ENCODE measurements at places on chromosomes 6 and 20.

DNA sequence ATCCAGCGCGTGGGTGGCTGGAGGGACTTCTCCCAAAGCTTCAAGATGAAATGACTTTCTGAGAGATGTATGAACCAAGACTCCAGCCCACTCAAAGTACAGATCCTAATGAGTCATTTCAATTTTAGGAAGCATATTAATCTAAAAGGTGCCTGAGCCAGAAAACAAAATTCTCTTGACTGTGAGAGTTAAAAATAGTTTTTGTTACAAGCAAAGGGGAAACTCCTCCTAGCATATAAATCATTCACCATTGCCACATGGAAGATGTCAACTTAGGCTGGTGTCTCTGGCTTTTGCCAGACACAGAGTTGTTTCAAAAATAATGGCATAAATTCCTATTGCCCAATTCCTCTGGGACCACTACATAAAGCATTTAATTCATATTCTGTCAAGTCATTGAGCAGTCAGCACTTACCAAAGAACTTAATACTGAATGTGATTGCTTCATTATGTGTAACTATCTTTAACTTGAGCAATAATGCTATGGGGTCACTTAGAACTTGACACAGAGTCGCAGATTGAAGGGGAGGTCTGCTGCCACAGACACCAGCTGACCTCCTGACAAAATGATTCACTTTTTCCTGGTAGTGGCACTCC is 280.6 kb downstream of the SLC35F1 start:
- no peak for DNase-seq

DNA sequence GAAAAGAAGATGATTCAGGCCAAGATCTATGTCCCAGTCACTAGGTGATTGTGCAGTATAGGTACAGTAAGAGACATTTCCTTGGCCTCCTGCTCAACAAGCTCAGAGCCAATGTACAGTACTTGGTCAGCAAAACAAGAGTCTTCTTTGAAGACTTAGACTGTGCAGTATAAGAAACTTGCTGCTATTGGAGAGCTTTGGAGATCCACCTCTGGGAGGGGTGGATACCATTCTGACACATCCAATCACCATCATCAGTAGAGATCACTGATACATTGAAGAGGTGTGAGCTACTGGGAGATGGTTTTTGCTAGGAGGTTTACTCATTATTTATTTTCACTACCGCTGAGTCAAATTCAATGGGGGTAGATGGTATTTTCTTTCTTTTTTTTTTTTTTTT is 77.5 kb downstream of the UST start:
- DNase-seq, result no peak

- DNase-seq, result no peak
Observed at GRCh38 chr6:6722195-6722594, 133.7 kb downstream of the LY86 start.

DNA sequence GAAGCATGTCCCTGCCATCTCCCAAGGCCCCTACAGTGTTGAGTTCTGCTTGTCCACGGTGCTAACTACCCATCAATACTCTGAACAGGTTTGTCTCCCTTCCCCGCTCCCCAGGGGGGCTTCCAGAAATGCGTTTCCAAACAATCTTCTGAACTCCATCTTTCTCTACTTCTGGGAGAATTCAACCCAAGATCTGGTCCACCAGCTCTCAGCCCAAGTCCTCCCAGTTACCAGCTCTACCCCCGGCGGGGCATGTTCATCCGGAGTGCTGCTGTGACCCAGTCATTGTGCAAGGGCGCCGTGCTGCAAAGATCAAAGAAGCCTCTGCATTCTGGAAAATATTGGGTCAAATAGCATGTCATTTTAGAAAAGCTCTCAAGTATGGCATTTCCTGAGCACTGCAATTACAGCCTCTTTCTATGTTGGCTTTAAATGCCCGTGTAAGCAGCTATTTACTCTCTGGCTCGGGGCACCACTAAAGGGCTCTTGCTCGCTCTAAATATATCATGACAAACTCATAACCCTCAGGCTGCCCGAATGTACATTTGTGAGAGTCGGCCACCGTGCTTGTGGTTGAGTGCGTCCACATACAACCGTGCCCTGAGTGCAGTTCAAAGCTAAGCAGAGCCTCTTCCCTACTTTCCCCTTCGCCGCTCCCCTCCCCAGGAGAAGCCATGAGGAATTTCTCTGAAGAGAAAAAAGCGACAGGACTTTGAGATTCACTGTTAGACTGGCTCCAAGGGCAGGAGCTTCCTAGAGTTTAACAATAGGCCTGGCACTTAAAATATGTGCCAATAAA is 71.6 kb downstream of the BANF2 start:
- no peak for DNase-seq

DNA sequence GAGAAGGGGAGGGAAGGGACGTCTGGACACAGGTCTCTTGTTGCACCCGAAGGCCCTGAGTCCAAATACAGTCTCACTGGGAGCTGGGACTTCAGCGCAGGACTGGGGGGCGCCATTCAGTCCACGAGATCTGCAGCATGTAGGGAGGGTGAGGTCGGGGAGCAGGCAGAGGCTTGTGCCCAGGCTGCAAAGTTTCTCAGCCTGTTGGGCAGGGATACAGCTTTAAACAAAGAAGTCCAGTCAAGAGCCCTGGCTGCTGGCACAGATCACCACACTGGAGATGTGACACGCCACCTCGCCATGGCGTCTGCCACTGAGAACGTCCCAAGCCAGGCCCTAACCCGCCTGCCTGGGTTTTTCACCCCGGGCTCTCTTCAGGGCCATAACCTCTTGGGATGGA is 256.6 kb downstream of the DLL1 start:
- DNase-seq, result no peak

DNA sequence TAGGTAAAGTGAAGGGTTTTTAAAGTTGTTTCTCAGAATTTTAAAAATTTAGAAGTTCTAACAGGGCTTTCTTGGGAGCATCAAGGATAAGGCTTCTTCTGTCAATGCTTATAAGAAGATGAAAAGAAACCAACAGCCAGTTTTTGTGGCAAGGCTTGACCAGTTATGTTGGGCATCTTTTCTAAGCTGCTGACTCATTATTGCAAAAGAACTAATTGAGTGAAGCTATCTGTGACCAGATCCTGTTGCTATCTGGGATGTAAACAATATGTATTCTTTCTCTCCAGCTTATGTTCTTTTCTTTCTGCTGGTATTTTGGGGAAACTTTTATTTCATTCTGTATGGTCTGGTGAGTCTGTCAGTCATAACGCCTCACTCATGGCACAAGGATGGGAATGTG is 643.8 kb downstream of the HDGFL1 start:
- DNase-seq, result no peak

- no peak for DNase-seq
Observed at GRCh38 chr20:45976086-45976485, 4.1 kb upstream of the ZNF335 start.

DNA sequence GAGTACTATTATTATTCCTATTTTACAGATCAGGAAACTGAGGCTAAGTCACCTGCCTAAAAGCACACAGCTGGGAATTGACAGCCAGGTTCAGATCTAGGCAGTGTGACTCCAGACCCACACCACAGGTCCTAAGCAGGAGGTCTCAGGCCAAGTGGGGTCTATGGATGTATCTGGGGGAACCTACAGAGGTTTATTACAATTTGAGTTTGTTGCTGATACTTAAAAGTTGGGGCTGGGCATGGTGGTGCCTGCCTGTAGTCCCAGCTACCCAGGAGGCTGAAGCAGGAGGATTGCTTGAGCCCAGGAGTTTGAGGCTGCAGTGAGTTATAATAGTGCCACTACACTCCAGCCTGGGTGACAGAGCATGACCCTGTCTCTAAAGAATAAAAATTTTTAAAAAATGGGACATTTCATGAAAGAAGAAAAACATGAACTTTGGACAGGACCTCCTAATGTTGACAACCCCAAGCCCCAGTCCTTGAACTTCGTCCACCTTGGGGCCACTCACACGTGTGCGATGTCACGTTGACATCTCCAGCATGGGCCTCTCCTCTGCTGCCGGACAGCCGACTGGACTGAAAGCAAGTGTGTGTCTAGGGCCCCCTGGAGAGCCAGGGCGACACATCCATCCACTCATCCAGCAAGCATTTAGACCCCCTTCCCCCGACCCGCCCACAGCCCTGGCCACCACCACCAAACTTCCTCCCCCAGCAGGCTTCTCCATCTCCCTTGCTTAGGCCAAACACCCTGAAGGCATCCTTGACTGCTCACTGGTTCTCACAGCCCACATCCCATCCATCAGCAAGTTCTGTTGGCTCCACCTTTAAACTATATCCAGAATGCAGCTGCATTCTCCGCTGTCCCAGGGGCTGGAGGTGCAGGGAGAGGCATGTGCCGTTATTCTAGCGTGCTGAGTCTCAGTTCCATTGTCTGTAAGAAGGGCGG is 40.0 kb downstream of the NOL4L start:
- no peak for DNase-seq

DNA sequence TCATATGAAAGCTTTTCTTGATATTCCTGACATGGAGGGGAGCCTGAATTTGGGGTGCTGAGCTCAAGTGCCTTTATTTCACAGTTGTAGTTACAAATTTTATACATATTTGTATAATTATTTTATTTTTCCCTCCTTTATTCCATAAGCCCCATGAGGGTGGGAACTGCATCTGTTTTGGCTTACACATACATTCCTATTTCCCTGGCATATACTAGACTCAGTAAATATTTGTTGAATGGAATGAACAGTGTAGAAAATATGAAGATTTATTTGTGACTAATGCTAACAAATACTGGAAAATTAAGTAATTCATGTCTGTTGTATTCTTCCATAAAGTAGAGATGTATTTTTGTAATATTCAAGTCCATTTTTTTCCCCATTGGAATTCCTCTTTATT is 127.1 kb downstream of the MYO6 start:
- no peak for DNase-seq

DNA sequence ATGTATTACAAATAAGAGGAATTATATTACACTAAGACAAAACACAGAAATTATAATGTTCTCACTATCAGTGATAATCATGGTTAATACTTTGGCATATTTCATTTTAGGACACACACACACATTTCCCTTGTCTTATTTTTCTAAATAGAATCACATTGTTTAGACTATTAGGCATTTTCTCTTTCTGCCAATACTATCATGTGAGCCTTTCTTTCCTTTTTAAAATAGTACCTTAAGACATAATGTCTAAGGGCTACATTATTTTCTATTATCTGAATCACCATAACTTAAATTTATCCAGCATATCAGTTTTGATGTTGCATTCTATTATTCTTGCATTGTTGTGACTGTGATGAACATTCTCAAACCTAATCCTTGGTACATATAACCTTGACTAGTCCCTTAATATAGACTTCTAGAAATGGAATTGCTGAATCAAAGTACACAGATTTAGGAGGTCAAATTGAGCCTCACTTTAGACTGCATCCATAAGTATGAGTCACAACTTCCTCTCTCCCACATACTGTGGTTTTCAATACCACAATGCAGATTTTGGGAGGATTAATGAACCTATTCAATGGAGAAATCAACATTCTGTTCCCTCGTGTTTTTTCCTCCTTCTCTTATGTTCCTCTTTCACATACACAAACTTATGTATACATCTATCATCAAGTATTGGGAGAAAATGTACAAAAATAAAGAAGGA is 212.6 kb downstream of the MOXD1 start:
- no peak for DNase-seq

GRCh38 chr6:15508931-15509330 is 153.9 kb downstream of the DTNBP1 start:
- no peak for DNase-seq

DNA sequence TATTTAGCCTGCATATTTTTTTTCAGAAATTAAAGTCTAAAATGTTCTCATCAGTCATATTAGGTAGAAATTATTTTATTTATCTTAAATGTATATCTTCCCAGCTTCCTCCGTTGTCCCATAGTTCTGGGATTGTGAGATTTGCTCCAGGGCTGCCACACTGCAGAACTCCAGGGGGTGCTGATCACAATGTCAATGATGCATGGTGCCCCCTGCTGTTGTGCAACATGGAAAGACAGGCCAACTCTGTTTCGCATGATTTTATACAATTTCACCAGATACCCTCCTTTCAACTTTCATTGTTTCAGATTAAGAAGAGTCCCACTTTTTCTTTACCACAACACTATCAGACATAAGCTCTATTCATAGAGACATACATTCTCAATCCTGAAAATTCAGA is 35.9 kb downstream of the ID4 start:
- no peak for DNase-seq

DNA sequence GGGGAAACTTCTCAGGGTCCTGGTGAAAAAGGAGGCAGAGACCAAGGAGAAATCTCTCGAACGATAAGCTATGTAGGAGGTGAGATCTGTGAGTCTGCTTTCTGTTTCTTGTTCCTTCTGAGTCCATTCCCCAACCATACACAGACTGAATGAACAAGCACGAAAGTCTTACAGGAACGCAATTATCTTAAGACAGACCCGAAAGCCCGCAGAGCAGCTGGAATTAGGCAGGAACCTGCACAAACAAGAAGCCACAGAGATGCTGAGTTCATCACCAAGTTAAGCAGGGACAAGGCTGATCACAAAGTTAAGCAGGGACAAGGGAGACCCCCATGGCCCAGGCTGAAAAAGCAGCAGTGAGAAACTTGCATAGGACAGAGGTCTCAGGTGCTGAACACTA is 21.4 kb upstream of the NELFCD start:
- no peak for DNase-seq

DNA sequence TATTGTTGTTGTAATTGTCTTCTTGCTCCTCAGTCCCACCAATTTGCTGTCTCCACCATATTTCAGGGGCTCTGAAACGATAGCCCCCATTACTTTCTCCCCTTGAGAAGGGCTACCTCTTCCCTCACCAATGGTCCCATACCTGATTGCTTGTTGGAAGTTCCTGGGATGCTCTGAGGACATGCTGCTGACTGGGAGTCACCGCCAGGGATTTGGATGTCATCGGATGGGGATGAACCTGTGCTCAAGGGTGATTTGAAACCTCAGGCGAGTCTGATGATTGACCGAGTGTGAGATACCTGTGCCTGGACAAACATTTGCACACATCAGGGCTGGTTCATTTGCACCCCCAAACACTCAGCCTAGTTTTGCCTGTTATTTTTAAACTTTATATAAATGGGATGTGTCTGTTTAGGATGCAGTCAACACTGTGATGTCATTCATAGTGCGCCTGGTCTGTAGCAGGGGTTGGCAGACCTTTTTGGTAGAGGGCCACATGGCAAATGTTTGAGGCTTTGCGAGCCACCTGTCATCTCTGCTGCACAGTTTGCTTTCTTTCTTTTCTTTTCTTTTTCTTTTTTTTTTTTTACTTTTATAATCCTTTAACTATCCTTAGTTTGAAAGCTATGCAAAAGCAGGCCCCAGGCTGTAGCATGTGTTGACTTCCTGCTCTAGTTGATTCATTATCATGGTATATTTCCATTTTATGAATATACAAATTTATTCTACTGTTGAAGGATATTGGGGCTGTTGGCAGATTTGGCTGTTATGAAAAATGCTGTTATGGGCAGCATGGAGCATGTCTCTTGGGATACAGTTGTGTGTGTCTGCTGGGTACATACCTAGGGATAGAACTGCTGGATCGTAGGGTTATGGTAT is 118.5 kb upstream of the PHACTR3 start:
- no peak for DNase-seq

GRCh38 chr6:147395158-147395557 is 113.3 kb upstream of the SAMD5 start:
- no peak for DNase-seq

- no peak for DNase-seq
Observed at GRCh38 chr20:20851385-20851784, 138.9 kb upstream of the RALGAPA2 start.

All from SK-N-DZ (cell line).